ENCODE measurements at places on chromosomes 7 and 10. TPM values are rescaled to one million over a fixed set of nuclear protein-coding genes. Genes with fewer than 3 reads are reported as not detected.

GRCh38 chr7:44768628-44769371, 20.2 kb downstream of the ZMIZ2 start:
- H3K4me1 ChIP-seq, result peaks cover 7% of the 10 kb centered on the region
- no peak overlapping the region for H3K27ac ChIP-seq
- no peak overlapping the region for H3K4me3 ChIP-seq

GRCh38 chr10:129765664-129766550, 198.2 kb downstream of the EBF3 start:
- H3K4me3 ChIP-seq, result no peak overlapping the region
- H3K27ac ChIP-seq, result no peak overlapping the region
- no peaks in the 10 kb centered on the region for H3K4me1 ChIP-seq
- H3K27me3 ChIP-seq, result no peaks in the 10 kb centered on the region

DNA sequence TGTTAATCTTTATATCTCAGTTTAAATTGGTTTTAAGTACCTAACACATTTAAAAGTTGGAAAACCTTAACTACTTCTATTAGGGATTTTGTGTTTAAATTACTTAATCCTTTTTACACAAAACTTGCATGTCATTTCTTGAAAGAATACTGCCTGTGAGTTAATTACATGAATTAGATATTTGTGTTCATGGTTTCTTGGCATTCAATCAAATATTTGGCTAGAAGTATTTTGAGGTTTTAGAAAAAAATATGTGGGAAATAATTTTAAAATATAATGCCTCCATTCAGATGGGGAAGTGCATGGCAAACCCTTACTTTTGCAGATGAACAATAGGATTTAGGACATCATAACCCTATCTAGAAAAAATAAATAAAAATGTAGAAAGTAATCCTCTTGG, 186.5 kb upstream of the SEMA3E start:
- no peak overlapping the region for H3K4me3 ChIP-seq
- H3K27ac ChIP-seq, result peak overlapping the region; percentile 53

DNA sequence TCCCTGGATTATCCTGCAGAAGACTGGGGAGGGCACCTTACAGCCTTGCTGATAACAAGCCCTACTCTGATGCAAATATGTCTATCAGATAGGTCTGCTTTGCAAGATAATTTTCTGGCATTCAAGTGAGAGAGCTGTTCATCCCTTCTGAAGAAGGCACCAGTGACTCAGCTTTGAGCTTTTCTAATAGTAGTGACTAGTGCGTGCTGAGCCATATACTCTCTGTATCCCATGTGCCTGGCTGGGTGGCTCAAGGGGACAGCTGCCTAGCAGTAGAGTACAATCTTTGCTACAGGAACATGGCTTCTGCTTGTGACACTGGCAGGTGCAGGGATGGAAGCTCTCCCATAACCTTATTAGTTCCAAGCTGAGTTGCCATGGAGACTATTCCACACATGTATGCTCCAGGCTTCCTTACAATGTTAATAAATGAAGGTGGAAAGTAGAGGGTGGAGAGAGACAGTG, 35.0 kb upstream of the ABCB4 start:
- H3K36me3 ChIP-seq, result no peaks in the 10 kb centered on the region
- H3K4me1 ChIP-seq, result peaks cover 27% of the 10 kb centered on the region
- H3K4me3 ChIP-seq, result no peak overlapping the region
- peak; percentile 30 for DNase-seq
- H3K27me3 ChIP-seq, result no peaks in the 10 kb centered on the region

DNA sequence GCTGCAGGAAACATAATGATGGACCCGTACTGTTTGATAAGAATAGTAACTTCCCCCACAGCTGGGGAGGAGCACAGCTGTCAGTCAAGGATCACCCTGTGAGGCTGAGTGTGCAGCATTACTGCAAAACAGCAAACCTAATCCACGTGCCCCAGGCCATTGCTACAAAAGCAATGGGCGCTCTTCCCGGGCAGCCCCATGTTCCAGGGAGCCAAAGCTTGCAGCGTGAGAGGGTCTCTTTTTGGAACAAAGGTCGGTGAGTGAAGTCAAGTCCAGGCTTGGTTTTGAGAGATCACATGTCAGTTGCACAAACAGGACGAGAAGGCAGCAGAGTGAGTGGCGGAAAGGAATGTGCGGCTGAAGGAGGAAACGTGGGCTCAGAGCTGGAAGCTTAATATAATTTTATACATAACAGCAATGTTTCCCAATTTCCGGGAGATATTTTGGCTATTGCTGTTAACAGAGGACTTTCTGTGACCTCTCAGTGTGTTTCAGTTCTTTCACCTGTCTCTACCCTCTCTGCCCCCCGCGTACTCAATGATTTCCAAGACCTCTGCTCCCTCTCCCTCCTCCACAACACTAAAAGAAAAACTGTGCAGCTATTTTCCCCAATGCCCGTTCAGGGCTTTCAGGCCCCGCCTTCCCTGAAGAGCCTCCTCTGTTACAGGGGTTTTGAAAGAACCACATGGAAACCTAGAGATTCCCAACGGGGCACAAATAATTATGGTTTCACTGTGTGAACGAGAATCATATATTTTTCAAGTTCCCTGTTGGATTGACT, 128.9 kb downstream of the MTPAP start:
- no peaks in the 10 kb centered on the region for H3K27me3 ChIP-seq
- H3K36me3 ChIP-seq, result no peaks in the 10 kb centered on the region
- H3K4me1 ChIP-seq, result no peaks in the 10 kb centered on the region
- no peak overlapping the region for H3K4me3 ChIP-seq

- no peak overlapping the region for H3K4me3 ChIP-seq
- H3K27ac ChIP-seq, result no peak overlapping the region
- 0 out of 2 replicates have a peak, but pooled peaks cover 4% of the 10 kb centered on the region for H3K27me3 ChIP-seq
- DNase-seq, result no peak
- H3K4me1 ChIP-seq, result peaks cover 41% of the 10 kb centered on the region
Observed at GRCh38 chr10:71723311-71723710, 3.7 kb upstream of the C10orf105 start.

GRCh38 chr7:135441791-135442190, 68.1 kb downstream of the CNOT4 start:
- H3K4me1 ChIP-seq, result no peaks in the 10 kb centered on the region
- peaks cover 23% of the 10 kb centered on the region for H3K36me3 ChIP-seq
- H3K27me3 ChIP-seq, result no peaks in the 10 kb centered on the region
- no peak for DNase-seq
- no peak overlapping the region for H3K27ac ChIP-seq

- no peak for DNase-seq
- H3K27ac ChIP-seq, result no peak overlapping the region
- H3K4me3 ChIP-seq, result no peak overlapping the region
- H3K4me1 ChIP-seq, result no peaks in the 10 kb centered on the region
- H3K36me3 ChIP-seq, result no peaks in the 10 kb centered on the region
Observed at GRCh38 chr7:16106300-16106699, 315.0 kb downstream of the CRPPA start.

GRCh38 chr7:151244196-151244840, 4.2 kb downstream of the SMARCD3 start:
- peak overlapping the region; percentile 46 for H3K4me3 ChIP-seq
- peak; percentile 93 for DNase-seq
- H3K27ac ChIP-seq, result no peak overlapping the region
- peaks cover 45% of the 10 kb centered on the region for H3K4me1 ChIP-seq
- H3K27me3 ChIP-seq, result no peaks in the 10 kb centered on the region
- peaks cover 9% of the 10 kb centered on the region for H3K36me3 ChIP-seq

DNA sequence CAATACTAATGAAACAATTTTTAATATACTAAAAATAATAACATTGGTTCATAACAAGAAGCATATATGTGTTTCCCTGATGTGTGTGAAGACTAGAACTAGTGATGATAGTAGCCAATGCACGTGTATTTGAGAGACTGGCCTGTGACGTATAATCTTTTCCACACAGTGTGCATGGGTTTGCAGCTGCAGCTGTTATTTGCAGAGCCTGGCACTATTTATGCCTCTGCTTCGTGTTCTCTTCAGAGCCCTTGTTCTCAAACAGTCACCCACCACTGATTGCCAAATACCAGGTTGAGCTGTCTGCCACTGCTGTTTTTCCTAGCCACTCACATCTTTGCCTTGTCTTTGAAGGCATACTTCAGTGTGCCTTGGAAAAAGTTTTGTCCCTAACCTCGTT, 531.7 kb downstream of the ETV1 start:
- H3K27ac ChIP-seq, result no peak overlapping the region
- no peak overlapping the region for H3K4me3 ChIP-seq
- no peaks in the 10 kb centered on the region for H3K27me3 ChIP-seq
- H3K4me1 ChIP-seq, result no peaks in the 10 kb centered on the region

DNA sequence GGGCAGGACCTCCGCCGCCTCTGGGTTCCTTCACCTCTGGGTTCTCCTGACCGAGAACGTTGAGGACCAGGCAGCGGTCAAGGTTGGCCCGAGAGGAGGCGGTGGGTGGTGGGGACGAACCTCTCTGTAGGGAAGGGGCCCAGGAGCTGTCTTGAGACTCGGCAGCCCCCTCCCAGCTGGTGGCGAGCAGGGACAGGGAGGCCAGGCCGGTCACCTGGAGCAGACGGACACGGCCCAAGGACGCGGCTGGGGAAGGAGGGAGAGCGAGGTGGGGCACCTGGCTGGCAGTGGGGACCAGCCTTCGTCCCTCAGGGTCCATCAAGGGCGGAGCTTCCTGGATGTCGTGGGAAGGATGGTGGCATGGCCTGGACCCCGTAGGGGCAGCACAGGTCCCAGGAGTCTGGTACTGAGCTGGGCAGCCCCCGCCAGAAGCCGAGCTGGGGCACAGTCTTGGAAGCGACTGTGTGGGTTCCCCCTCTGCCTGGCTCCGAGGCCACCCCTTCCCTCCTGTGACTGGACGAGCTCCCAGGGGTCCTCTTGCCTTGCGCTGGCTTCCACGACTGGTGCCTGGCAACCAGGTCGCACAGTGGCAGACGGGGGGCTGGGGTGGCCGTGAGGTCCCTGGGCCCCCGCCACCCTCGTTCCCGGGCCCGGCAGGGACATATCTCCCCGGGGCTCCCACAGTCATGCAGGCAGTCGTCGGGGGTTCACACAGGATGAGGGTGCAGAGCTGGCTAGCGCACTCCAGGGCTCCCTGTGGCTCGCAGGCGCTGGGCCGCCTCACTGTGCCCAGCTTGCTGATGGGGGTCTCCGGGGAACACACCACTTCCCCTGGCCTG, 89.9 kb downstream of the DNAJB6 start:
- no peaks in the 10 kb centered on the region for H3K4me1 ChIP-seq
- H3K36me3 ChIP-seq, result peaks cover 3% of the 10 kb centered on the region
- DNase-seq, result no peak
- no peak overlapping the region for H3K4me3 ChIP-seq

DNA sequence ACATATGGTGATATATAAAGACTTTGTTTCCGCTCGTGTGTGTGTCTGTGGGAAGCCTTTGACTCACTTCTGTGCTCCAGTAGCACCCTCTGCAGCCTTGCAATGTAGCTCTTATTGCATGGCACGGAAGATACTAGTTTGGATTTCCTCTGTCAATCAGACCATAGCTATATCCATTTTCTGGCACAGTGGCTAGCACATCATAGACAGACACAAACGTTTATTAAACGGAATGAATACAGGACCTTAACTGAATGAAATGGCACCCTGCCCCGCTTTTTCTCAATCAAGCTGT, 124.0 kb upstream of the PTPN20 start:
- H3K36me3 ChIP-seq, result no peaks in the 10 kb centered on the region
- peak; percentile 21 for DNase-seq
- no peaks in the 10 kb centered on the region for H3K27me3 ChIP-seq

- H3K27ac ChIP-seq, result no peak overlapping the region
- H3K27me3 ChIP-seq, result no peaks in the 10 kb centered on the region
- H3K4me3 ChIP-seq, result no peak overlapping the region
- H3K4me1 ChIP-seq, result no peaks in the 10 kb centered on the region
Observed at GRCh38 chr10:121572859-121573537, 25.2 kb downstream of the FGFR2 start.

GRCh38 chr7:151867912-151868311, 9.0 kb downstream of the PRKAG2 start:
- peak overlapping the region; percentile 79 for H3K27ac ChIP-seq
- no peak overlapping the region for H3K4me3 ChIP-seq
- peak; percentile 77 for DNase-seq
- no peaks in the 10 kb centered on the region for H3K4me1 ChIP-seq

GRCh38 chr10:70903262-70903921, 15.0 kb upstream of the PCBD1 start:
- H3K27me3 ChIP-seq, result no peaks in the 10 kb centered on the region
- no peak overlapping the region for H3K27ac ChIP-seq
- no peak overlapping the region for H3K4me3 ChIP-seq
- peaks cover 8% of the 10 kb centered on the region for H3K4me1 ChIP-seq
- peak; percentile 85 for DNase-seq

DNA sequence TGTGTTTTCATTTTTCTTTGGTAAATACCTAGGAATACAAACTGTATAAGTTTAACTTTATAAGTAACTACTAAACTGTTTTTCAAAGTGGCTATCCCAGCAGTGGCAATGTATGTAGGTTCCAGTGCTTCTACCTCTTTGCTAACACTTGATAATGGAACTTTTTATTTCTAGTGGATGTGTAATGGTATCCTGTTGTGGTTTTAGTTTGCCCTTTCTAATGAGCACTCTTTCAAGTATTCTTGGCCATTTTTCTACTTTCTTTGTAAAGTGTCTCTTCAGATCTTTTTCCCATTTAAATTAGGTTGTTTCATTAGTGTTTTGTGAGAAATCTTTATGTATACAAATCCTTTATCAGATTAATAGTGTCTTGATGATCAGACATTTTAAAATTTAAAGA, 4.6 kb downstream of the KIF20B start:
- H3K36me3 ChIP-seq, result 0 out of 2 replicates have a peak, but pooled peaks cover 2% of the 10 kb centered on the region
- no peaks in the 10 kb centered on the region for H3K27me3 ChIP-seq
- no peak overlapping the region for H3K4me3 ChIP-seq
- peak overlapping the region; percentile 44 for H3K27ac ChIP-seq

GRCh38 chr7:38307640-38308039, 34.2 kb upstream of the TARP start:
- H3K4me1 ChIP-seq, result no peaks in the 10 kb centered on the region
- H3K27ac ChIP-seq, result no peak overlapping the region
- no peak for DNase-seq
- no peaks in the 10 kb centered on the region for H3K36me3 ChIP-seq
- H3K27me3 ChIP-seq, result peaks cover 7% of the 10 kb centered on the region
- H3K4me3 ChIP-seq, result no peak overlapping the region

DNA sequence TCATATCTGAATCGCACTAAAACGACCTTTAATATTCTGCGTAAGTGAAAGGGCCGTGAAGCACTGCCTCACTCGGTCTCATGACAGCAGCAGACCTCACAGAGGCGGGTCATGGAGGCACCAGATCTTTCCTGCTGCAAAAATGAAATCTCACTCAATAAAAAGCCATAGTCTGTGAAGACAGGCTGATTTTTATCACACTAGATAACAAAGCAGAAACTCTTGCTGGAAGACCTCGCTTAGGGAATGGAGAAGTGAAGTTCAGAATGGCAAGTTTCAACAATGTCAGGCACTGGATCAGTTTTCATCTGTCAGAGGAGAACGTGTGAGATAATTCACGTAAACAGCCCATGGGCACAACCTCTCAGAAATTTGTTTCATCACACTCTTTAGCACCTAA, 8.0 kb downstream of the SEPHS1 start:
- peak; percentile 62 for DNase-seq
- 0 out of 2 replicates have a peak, but pooled peaks cover 16% of the 10 kb centered on the region for H3K4me1 ChIP-seq
- peak overlapping the region; percentile 60 for H3K27ac ChIP-seq
- H3K27me3 ChIP-seq, result no peaks in the 10 kb centered on the region

GRCh38 chr7:141369422-141369821, 181.8 kb upstream of the AGK start:
- DNase-seq, result no peak
- no peaks in the 10 kb centered on the region for H3K36me3 ChIP-seq
- no peak overlapping the region for H3K27ac ChIP-seq
- no peaks in the 10 kb centered on the region for H3K27me3 ChIP-seq
- H3K4me3 ChIP-seq, result no peak overlapping the region

GRCh38 chr7:33959676-33960075, 54.3 kb downstream of the BMPER start:
- no peak overlapping the region for H3K4me3 ChIP-seq
- H3K36me3 ChIP-seq, result no peaks in the 10 kb centered on the region
- no peaks in the 10 kb centered on the region for H3K27me3 ChIP-seq

The NAT16 gene
- polyA plus RNA-seq, result 0.64 TPM

The HYAL4 gene
- not detected for polyA plus RNA-seq

The NPTX2 gene
- 1.2 TPM for polyA plus RNA-seq

The CLDN3 gene
- 0.05 TPM for polyA plus RNA-seq

The NXPH1 gene
- polyA plus RNA-seq, result not detected

The RELN gene
- polyA plus RNA-seq, result 0.02 TPM

All from SK-N-SH (cell line).